ENCODE measurements at places on chromosomes 2 and 18.

- H3K4me1 ChIP-seq, result peaks cover 3% of the 10 kb centered on the region
- no peaks in the 10 kb centered on the region for H3K36me3 ChIP-seq
- no peak for DNase-seq
- no peaks in the 10 kb centered on the region for H3K27me3 ChIP-seq
Observed at GRCh38 chr2:24477229-24477628, 13.8 kb upstream of the NCOA1 start.

DNA sequence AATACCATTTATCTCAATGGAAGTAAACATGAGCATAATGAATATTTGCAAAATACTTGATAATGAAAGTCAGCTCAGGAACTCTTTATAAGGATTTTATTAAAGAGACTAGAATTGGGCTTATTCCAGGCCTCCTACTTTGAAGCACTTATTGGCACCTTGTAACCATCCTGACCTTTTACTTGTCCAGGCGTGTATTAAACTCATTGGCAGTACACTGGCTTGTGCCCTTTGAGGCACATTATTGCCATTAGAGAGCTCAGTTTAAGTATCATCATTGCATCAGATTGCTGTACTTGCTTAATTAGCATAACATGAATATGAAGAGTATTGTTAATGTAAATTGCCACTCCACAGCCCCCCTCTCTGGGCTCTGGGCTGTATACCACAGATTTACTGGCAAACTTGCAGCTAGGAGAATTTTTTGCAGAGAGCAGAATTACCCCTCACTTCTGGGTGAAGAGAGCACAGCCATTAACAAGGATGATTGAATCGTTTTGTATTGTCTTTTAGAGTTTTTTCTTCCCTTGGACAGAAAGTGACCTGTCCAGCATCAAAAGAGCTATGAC is 72.5 kb downstream of the XIRP2 start:
- DNase-seq, result no peak
- no peaks in the 10 kb centered on the region for H3K4me1 ChIP-seq
- no peak overlapping the region for H3K27ac ChIP-seq
- no peaks in the 10 kb centered on the region for H3K27me3 ChIP-seq
- no peak overlapping the region for H3K4me3 ChIP-seq

DNA sequence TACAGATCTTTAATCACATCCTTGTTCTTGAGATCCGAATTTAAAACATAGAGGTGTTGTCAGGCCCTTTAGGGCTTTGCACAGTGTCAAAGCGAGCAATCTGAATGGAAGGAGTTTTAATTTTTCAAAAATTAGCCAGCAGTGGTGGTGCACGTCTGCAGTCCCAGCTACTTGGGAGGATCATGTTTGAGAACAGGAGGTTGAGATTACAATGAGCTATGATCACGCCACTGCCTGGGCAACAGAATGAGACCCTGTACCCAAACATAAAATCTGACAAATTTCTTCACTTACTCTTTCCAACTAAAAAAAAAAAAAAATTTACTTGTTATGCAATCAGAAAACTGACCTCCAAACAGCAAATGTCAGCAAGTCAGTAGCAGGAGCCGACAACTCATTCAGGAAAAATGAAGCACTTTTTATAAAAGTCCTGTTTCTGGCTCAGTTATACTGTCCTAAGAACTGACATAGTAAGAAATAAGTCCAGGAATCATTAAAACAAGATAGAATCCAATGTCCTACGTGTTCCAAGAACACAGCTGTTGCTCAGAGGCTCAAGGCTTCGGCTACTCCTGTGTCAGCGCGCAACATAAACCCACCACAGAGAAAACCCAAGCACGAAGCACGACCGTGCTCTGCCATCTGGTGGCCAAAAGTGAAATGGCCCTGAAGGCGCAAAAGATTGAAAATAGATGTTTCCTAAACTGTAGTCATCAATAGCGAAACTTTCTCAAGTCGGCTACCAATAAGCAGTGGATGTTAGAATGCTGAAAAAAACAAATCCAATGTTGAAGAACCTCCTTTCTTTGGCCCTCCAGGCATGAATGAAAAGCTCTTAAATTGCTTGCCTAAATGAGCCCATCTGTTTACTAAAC is 138.1 kb downstream of the INO80D start:
- no peak overlapping the region for H3K27ac ChIP-seq
- H3K4me1 ChIP-seq, result no peaks in the 10 kb centered on the region
- H3K36me3 ChIP-seq, result no peaks in the 10 kb centered on the region

DNA sequence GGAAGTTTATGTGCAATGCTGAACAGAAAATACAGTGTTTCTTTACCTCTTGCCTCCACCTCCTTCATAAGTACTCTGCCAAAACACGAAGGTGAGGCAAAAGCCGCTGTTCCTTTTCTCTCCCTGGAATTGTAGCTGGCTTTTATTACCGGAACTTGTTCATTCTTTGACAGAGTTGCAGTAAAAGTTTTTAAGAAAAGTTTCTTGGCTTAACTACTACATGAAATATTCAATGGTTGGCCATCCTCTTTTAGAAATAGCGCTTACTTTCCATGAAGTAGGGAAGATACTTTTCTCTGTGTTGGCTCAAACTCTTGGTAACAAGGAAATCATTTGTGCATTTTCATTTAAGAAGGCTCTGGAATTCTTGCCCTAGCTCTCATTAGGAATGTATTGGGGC is 950.7 kb upstream of the FANCL start:
- DNase-seq, result no peak
- H3K4me1 ChIP-seq, result no peaks in the 10 kb centered on the region
- H3K27ac ChIP-seq, result no peak overlapping the region
- H3K4me3 ChIP-seq, result no peak overlapping the region
